ENCODE measurements at places on chromosomes 3 and 15. TPM values are rescaled to one million over a fixed set of nuclear protein-coding genes. Genes with fewer than 3 reads are reported as not detected.

GRCh38 chr15:44573386-44573785 lies 36.4 kb downstream of the EIF3J start:
- peaks cover 17% of the 10 kb centered on the region for H3K36me3 ChIP-seq
- H3K27ac ChIP-seq: no peak overlapping the region
- DNase-seq: no peak
- peaks cover 3% of the 10 kb centered on the region for H3K4me1 ChIP-seq

DNA sequence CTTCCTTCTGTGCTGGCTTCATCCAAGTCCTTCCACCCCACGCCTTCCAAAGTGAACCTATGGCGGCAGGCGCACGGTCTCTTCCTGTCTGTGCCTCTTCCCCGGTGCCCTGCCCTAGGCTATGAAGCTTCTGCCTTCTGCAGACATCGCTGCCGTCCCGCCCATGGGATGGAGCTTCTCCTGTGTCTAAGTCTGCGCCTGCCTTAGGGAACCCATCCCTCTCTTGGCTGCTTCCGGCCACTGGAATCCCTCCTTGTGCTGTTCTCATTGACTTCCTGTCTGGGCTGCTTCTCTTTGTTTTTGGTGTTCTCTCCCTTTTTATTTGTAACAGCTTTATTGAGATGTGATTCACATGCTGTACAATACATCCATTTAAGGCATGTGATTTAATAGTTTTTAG lies 17.2 kb downstream of the CHCHD6 start:
- no peak overlapping the region for H3K27ac ChIP-seq
- H3K4me1 ChIP-seq: no peaks in the 10 kb centered on the region
- H3K36me3 ChIP-seq: no peaks in the 10 kb centered on the region
- H3K4me3 ChIP-seq: no peak overlapping the region

Gene GP9
- not detected for polyA plus RNA-seq

DNA sequence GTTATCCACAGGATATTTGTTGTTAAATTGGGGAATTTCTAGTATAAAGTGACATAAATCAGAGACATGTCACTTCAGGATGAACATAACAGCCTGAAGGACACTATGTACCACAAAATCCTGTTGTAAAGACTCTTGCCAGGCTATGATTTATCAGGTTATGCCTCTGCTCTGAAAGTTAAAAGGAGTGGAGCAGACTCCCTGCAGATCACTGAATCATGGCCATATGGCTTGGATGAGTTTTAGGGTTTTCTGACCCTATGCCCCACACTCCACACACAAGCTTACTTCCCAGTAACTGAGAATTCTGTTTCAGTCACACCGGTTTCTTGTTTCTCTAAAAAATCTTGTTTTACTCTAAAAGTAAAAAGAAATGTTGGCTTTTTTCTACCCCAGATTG lies 869.4 kb downstream of the NAALADL2 start:
- H3K27me3 ChIP-seq: no peaks in the 10 kb centered on the region
- no peak overlapping the region for H3K27ac ChIP-seq
- no peaks in the 10 kb centered on the region for H3K36me3 ChIP-seq
- no peaks in the 10 kb centered on the region for H3K4me1 ChIP-seq
- no peak for DNase-seq

Gene ANKUB1
- polyA plus RNA-seq: not detected

GRCh38 chr3:73332558-73332957 lies 271.1 kb downstream of the EBLN2 start:
- H3K4me1 ChIP-seq: no peaks in the 10 kb centered on the region
- no peak overlapping the region for H3K27ac ChIP-seq
- no peak for DNase-seq
- H3K4me3 ChIP-seq: no peak overlapping the region
- no peaks in the 10 kb centered on the region for H3K36me3 ChIP-seq
- H3K27me3 ChIP-seq: no peaks in the 10 kb centered on the region
